ENCODE measurements at places on chromosomes 3 and 15.

DNA sequence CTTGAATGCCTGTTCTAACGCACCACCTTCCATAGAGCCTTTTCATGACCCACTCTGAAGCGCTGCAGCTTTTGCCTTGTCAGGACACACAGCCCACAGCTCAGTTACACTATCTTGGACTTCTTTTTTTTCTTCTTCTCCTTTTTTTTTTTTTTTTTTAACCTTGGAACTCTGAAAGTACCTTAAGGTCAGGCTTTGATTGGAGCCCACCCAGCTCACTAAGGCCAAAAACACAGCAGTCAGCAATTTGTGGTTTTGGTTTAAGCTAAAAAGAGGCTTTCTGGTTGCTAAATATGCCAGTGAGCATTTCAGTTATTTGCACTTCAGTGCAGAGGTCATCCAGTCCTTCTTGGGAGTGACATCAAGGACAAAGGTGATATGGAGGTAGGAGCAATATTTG lies 1.7 kb downstream of the SLC25A20 start:
- DNase-seq: no peak

- DNase-seq: no peak
Measured at GRCh38 chr3:152109038-152109437, 159.7 kb upstream of the MBNL1 start.

GRCh38 chr15:77821188-77821958 lies 188.7 kb upstream of the LINGO1 start:
- peak; percentile 46 for DNase-seq

DNA sequence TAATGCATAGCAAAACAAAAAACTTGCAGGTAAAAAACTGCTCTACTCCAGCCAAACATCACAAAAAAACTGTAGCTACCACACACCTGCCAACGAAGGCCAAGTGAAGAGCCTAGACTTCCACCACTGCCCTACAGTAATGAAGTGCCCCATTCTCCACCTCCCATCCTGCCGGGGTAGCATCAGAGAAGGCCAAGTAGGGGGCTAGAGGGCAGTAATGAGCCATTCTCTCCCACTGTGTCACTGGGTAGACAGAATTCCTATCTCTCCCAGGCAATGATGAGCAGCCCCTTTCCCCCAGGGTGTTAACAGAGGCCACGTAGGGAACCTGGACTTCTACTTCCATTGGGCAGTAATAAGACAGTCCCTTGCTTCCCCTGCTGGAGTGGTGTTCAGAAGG lies 9.5 kb downstream of the SEC22C start:
- DNase-seq: peak; percentile 59

GRCh38 chr15:65048241-65048640 lies 3.1 kb downstream of the SLC51B start:
- no peak for DNase-seq

DNA sequence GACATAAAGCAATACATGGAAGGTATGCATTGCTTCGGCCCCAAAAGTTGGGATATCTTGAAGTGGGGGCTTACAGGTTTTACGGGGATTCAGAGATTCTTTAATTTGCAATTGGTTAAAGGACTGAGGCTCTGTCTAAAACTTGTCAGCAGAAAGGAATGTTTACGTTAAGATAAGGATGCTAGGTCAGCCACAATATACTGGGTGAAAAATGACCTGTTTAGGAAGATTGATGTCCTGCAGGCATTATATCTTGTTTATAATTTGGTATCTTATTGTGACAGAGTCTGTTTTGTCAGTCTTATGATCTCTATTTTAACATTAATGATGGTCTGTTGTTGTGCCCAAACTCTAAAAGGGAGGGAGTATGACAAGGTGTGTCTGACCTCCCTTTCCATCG lies 15.3 kb upstream of the CCNDBP1 start:
- no peak for DNase-seq

Measured in NCI-H510A treated with DMSO at 0.1 percent for 48 hours (cell line).